ENCODE measurements at places on chromosomes 5 and 9. TPM values are rescaled to one million over a fixed set of nuclear protein-coding genes. Genes with fewer than 3 reads are reported as not detected.

DNA sequence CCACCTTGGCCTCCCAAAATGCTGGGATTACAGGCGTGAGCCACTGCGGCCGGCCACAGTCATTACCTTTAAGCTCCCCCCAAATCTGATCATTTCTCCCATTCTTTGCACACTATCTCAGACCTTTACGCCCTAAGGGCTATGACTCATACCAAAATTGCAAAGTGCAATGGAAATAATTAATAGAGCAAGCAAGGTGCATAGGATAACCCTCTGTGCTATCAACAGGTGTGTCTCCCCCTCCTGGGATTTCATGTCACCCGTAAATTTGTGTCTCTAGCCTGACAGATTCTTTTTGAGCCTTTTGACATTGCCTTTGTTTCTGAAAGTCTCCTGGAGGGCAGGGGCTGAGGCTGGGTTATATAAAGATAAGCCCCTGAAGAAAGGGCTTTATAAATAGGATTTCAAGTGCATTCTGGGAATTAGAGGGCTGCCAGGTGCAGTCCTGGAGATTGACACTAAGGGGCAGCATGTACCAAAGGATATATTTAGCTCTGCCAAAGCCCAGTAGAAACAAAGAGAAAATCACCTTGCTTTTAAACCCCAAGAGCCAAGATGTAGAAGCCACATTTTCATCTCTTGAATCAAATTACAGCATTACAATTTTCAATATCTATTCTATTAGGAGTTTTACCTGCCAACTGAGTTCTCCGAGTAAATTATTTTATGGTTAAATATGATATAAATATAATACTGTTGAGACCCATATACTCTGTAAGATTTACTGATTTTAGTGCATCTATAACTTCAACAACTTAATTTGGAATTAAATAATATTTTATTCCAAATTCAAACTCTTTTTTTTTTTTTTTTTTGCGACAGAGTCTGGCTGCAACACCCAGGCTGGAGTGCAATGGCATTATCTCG lies 18.2 kb downstream of the S100Z start:
- peak; percentile 62 for DNase-seq

ADRA1B gene
- total RNA-seq, result not detected

- DNase-seq, result no peak
These were observed 7.2 kb upstream of the TMEM210 start for GRCh38 chr9:137178939-137179630.

GABRB2 gene
- not detected for total RNA-seq

DNA sequence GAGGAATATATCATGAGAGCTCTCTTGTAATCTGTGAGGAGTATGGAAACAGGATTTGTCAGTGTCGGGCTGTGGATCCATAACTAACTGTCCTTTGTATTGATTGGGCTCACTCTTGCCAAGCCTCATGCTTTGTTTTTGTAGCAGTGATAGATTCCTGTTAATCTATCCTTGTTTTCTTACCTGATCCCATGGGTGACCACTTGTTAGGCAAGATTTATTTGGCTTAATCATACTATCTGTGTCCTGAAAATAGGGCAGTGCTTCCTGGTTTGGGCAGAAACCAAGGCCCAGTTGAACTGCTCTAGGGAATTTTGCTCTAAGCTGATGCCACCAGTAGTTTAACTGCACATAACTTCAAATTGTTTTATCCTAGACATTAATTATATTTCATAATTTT lies 6.1 kb downstream of the NDFIP1 start:
- DNase-seq, result no peak

- DNase-seq, result peak; percentile 16
These were observed 7.6 kb upstream of the RPS14 start for GRCh38 chr5:150457121-150457520.

DNA sequence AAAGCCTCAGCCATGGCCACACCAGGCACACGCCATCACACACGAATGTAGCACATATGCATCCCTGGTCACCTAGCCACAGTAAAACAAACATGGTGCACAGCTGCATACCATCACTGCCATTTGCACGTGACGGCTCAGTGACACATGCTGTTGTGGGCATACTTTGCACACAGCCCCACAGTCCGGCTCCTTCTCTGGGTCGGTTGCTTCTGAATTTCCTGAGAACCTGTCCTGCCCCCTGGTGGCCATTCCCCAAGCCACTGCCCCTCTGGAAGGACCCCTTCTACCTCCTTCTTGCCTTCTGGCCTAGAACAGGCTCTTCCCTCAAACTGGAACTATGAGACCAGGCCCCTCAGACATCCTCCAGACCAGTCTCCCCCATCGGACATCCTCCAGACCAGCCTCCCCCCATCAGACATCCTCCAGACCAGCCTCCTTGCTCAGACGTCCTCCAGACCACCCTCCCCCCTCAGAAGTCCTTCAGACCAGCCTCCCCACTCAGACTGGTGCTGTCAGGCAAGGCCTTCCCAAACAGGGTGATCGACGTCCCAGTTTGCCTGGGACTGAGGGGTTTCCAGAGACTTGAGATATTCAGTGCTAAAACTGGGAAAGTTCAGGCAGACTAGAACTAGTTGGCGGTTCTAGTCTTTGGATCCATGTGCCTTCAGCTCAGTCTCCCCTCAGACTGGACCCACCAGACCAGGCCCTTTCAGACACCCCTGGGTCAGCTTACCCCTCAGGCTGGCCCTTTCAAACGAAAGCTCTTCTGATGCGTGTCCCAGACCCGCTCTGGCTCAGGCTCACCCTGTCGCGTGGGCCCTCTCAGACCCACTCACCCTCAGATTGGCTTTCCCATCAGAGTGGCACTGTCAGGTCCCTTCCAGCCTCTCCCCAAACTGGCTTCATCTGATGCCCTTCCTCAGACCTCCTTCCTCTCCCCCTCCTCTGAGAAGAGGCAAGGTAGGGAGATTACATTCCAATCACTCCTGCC lies 24.3 kb upstream of the ENHO start:
- no peak for DNase-seq
